A549 treated with DMSO at 1 μM for 4 hours (cell line): ENCODE measurements at places on chromosomes 2 and 18. TPM values are rescaled to one million over a fixed set of nuclear protein-coding genes. Genes with fewer than 3 reads are reported as not detected.

ELOA2 gene
- total RNA-seq, result not detected in 5 replicates

CELF4 gene
- 0.05 TPM in 1 of 5 replicates, not detected in the others for total RNA-seq

HOXD13 gene
- total RNA-seq, result 0.22 to 0.32 TPM (median 0.24 TPM) in 5 replicates

CNOT9 gene
- total RNA-seq, result 41.8 to 53.3 TPM (median 49.7 TPM) in 5 replicates

FOXI3 gene
- not detected in 5 replicates for total RNA-seq

KLHL29 gene
- 3.4 to 5.1 TPM (median 4.4 TPM) in 5 replicates for total RNA-seq

SPAG16 gene
- 10.2 to 13.8 TPM (median 12.8 TPM) in 5 replicates for total RNA-seq

STAT4 gene
- total RNA-seq, result 2.7 to 3.8 TPM (median 3.5 TPM) in 5 replicates

ARHGAP25 gene
- total RNA-seq, result 0.13 to 0.21 TPM (median 0.16 TPM) in 5 replicates

LCT gene
- total RNA-seq, result 0.02 to 0.06 TPM (median 0.02 TPM) in 5 replicates

ANKRD44 gene
- total RNA-seq, result 1.3 to 2.8 TPM (median 1.6 TPM) in 5 replicates

ZAP70 gene
- total RNA-seq, result 0.05 to 0.10 TPM in 2 of 5 replicates, not detected in the others

TRIM54 gene
- total RNA-seq, result 0.33 to 0.73 TPM (median 0.46 TPM) in 5 replicates
